Gastroesophageal sphincter (tissue), 4 donors: ENCODE measurements at places on chromosomes 11 and 22.

GRCh38 chr22:33562501-33562900 is 357.8 kb downstream of the LARGE1 start:
- ATAC-seq = no peak

GRCh38 chr22:43128116-43128515 is 15.1 kb downstream of the MCAT start:
- no peak for ATAC-seq

- ATAC-seq = no peak
These were observed 20.8 kb downstream of the BID start for GRCh38 chr22:17753401-17753989.

DNA sequence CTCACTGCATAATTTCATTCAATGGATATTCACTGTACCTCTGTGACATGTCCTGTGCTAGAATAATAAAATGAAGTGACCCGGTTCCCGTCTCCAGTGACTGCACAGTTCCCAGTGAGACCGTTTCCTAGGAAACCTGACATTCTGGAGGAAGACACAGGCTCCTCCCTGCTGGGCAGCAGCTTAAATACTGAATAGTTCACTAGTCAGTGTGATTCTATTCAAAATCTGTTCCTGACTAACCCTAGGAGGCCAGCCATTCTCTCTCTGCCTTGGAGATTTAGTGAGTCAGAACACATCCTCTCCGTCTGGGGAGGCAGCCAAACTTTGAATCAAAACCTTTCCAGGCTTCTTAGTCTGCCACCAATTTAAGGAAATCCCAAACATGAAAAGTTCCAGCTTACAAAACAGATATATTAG is 11.3 kb downstream of the TRIM66 start:
- peak; percentile 90 for ATAC-seq

DNA sequence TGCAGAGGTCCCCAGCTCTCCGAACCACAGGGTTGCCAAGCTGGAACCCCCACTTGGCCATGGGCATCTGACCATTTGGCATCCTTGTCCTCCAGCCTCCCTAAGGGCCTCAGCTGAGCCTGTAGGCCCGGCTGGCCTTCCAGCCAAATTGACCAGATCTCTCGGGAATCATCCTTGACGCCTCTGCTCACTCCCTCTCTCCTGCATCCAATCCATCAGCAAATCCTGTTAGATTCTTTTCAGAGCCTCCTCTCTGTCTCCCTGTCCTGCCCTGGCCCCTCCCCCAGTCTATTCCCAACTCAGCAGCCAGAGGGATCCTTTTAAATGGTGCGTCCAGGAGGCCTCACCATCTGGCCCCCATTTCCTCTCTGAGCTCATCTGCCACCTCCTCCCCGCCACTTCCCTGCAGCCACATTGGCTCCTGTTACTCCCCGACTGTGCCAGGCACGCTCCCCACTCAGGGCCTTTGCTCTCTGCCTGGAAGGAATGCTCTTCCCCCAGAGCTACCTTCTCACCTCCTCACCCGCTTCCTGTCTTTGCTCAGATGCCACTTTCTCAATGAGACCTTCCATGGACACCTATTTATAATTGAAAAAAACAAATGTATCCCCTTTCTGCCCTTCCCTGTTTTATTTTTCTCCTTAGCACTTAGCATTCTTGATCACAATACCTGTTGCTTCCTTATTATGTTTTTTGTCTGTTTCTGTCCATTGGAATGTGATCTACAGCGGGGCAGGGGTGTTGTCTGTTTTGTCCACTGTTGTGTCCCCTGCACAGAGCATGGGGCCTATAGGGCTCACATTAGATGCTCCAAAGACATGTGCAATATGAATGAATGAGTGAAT is 78.1 kb downstream of the NFAM1 start:
- no peak for ATAC-seq
